ENCODE measurements at places on chromosomes 2 and 18. TPM values are rescaled to one million over a fixed set of nuclear protein-coding genes. Genes with fewer than 3 reads are reported as not detected.

MC5R gene
- not detected for total RNA-seq

TUBA4B gene
- total RNA-seq: not detected

GAL3ST2 gene
- 364 TPM for total RNA-seq

MDH1B gene
- 0.55 TPM for total RNA-seq

DNA sequence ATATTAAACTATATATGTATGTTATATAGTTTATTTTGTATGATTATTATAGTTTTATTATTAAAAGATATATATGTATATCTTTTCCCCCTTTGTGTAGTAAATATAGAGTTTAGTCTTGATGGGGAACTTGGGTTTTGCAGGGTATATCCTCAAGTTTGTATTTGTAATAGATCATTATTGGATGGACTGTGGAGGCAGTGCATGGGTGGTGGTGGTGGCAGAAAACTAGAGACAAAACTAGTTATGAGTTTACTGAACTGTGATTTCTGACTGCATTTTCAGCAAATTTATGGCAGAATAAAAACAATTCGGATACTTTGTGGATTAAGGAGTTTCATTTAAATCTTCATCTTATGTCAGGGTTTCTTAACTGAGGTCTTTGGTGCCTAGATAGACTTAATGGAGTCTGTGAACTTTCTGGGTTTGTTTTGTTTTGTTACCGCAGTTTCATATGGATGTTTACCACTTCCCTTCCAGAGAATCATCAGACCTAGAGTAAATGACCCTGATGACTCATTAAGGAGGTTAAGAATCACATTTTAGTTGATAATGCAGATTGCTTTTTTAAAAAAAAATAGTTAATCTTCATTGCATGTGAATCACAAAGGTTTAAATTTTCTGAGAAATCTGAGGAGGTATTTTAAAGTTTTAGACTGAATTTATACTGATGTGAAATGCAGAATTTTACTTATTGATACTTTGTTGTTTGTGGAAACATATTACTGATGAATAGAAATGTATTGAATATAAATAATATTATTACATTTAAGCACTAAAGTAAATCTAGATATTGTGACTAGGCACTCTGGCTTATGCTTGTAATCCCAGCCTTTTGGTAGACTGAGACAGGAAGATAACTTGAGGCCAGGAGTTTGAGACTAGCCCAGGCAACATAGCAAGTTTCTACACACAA, 14.5 kb downstream of the EPC2 start:
- no peaks in the 10 kb centered on the region for H3K36me3 ChIP-seq
- no peak for DNase-seq
- H3K27me3 ChIP-seq: no peaks in the 10 kb centered on the region
- H3K27ac ChIP-seq: no peak overlapping the region
- H3K4me3 ChIP-seq: no peak overlapping the region
